ENCODE measurements at places on chromosomes 6 and 20. TPM values are rescaled to one million over a fixed set of nuclear protein-coding genes. Genes with fewer than 3 reads are reported as not detected.

The CCN5 gene
- 1.5 TPM for total RNA-seq

The GJA10 gene
- total RNA-seq, result not detected

The CCDC167 gene
- 28.0 TPM for total RNA-seq

The SIM1 gene
- total RNA-seq, result not detected

The EMILIN3 gene
- total RNA-seq, result under 0.01 TPM

The BEND6 gene
- total RNA-seq, result 19.1 TPM

The OR2B6 gene
- total RNA-seq, result not detected

The PXT1 gene
- not detected for total RNA-seq

The ATF6B gene
- 17.9 TPM for total RNA-seq

The RBPJL gene
- total RNA-seq, result not detected

The ZC2HC1B gene
- not detected for total RNA-seq

The LRRC1 gene
- 11.6 TPM for total RNA-seq

The CDK19 gene
- total RNA-seq, result 16.9 TPM

The SSTR4 gene
- total RNA-seq, result not detected

The ASIP gene
- not detected for total RNA-seq

The OPRL1 gene
- total RNA-seq, result 1.1 TPM

The CST5 gene
- not detected for total RNA-seq

The TUBB2B gene
- 0.89 TPM for total RNA-seq

The NR2E1 gene
- not detected for total RNA-seq

The NINL gene
- 10.7 TPM for total RNA-seq

The SIRPB1 gene
- 0.25 TPM for total RNA-seq

The SYCP2 gene
- total RNA-seq, result 0.89 TPM

The LAMA5 gene
- 68.2 TPM for total RNA-seq

The FAM83C gene
- not detected for total RNA-seq

The PHACTR1 gene
- 1.4 TPM for total RNA-seq

The C6orf15 gene
- total RNA-seq, result not detected

The CD93 gene
- total RNA-seq, result 1.00 TPM

The GTF2H4 gene
- 13.1 TPM for total RNA-seq

The LIME1 gene
- total RNA-seq, result 7.0 TPM

The PTCRA gene
- total RNA-seq, result not detected

The TINAG gene
- not detected for total RNA-seq

The C4B gene
- total RNA-seq, result 6.0 TPM

The CYP21A2 gene
- total RNA-seq, result not detected

The LHFPL5 gene
- not detected for total RNA-seq

The TRERF1 gene
- total RNA-seq, result 7.2 TPM

The GHRH gene
- not detected for total RNA-seq

The XKR7 gene
- total RNA-seq, result not detected

The HLA-DMA gene
- total RNA-seq, result 1.1 TPM

The CCR6 gene
- not detected for total RNA-seq

The SLC22A16 gene
- not detected for total RNA-seq

The DNAAF9 gene
- 11.4 TPM for total RNA-seq

The DUSP22 gene
- total RNA-seq, result 12.8 TPM

The ADAM33 gene
- total RNA-seq, result 57.5 TPM

The OR12D3 gene
- not detected for total RNA-seq

The PROCR gene
- total RNA-seq, result 67.1 TPM

The MAD2L1BP gene
- 21.0 TPM for total RNA-seq

The PSORS1C1 gene
- 1.00 TPM for total RNA-seq

The REV3L gene
- total RNA-seq, result 47.7 TPM

The HEY2 gene
- not detected for total RNA-seq

The NKX2-2 gene
- not detected for total RNA-seq

The RCAN2 gene
- 1.5 TPM for total RNA-seq

The CALHM6 gene
- 0.89 TPM for total RNA-seq

The PI16 gene
- 0.75 TPM for total RNA-seq

The HSPA1A gene
- total RNA-seq, result 107 TPM

The WFDC5 gene
- total RNA-seq, result not detected

The TRAPPC3L gene
- total RNA-seq, result not detected

The SULF2 gene
- 2.0 TPM for total RNA-seq

The SEL1L2 gene
- total RNA-seq, result not detected

The SNAP25 gene
- total RNA-seq, result 0.44 TPM

Measured in uterine smooth muscle cell (primary cell).